Stimulated activated CD4-positive, alpha-beta T cell treated with anti-CD3 and anti-CD28 coated beads, Interleukin-4, amount 100 ng/mL, for 24 hours (primary cell): ENCODE measurements at places on chromosomes 6 and 20.

GRCh38 chr6:46072866-46073265, 56.9 kb upstream of the ENPP4 start:
- no peak for DNase-seq

DNA sequence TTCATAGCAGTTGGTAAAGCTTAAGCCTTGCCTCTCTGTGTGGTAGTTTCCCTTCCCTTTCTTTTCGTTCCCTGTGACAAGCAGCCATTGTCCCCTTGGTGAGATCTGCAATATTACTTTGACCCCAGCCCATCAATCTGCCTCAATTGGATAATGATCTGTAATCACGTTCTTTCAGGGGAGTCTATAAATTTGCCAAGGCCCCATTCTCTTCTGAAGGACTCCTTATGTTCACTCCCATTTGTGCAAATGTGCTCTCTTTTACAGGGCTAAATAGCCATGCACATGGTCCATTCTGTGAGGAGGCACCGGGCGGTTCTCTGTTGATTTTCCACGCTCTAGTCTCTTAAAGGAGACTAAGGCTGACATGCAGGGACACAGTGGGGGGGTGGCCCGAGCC, 660.4 kb upstream of the SLC35B3 start:
- DNase-seq, result no peak

- no peak for DNase-seq
Observed at GRCh38 chr6:17354700-17355403, 38.5 kb upstream of the CAP2 start.

- DNase-seq, result peak; percentile 45
Observed at GRCh38 chr20:46349035-46349741, 40.9 kb upstream of the CDH22 start.

GRCh38 chr6:91786474-91787184, 1199.8 kb upstream of the MAP3K7 start:
- no peak for DNase-seq

GRCh38 chr6:41966214-41966920, 24.8 kb upstream of the CCND3 start:
- DNase-seq, result no peak
